ENCODE measurements at places on chromosomes 5 and 9.

- DNase-seq = no peak
Measured at GRCh38 chr9:8447601-8448000, 648.0 kb upstream of the DMAC1 start.

DNA sequence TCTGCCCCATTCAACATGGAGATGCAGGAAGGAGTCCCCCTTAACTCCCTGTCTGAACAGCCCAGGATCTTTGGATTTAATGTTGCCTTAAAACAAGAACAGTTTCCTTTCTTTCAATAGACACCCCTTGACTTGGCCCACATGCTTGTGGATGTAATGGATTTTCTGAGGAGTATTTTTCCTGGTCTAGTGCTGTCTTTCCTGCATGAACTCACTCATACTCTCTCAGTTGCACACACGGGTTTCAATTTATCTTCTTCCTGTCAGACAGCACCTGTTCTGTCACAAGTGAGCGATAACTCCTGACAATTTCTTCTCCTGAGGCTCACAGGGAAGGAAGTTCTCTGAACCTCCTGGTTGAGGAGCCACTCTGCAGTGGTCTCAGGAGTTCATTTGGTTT, 85.1 kb downstream of the ACER2 start:
- DNase-seq = no peak

GRCh38 chr5:78926252-78926651, 58.9 kb downstream of the ARSB start:
- DNase-seq = no peak

GRCh38 chr5:108171759-108172158, 210.1 kb downstream of the FBXL17 start:
- no peak for DNase-seq

DNA sequence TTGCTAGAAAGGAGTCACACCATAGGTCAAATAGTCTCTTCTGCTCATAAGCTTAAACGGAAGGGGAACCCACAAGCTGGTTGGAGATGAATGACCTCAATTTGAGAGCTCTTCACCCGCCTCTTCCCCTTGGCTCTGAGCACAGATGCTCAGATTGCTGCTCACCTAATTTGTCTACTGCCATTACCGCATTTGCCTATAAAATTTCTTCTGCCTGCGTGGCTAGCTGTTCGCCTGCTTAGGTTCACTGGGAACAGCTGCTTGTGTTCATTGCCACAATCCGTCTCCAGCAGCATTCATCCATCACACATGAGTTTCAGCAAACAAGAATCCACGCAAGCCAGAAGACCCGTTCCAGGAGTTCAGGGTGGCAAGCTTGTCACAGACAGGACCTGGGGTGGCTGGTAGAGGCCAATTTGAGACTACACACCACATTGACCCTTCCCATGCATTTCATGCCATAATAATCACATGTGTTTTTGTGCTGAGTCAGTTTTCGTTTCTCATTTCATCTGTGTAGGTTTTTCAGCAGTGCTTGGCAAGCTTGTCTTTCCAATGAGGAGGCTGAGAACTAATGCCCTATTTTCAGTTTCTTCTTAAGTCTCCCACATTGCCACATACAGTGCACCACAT, 50.2 kb upstream of the DNAH5 start:
- DNase-seq = no peak

- peak; percentile 72 for DNase-seq
Measured at GRCh38 chr5:115838885-115839518, 2.4 kb downstream of the ATG12 start.

- DNase-seq = no peak
Measured at GRCh38 chr5:74422671-74423070, 217.9 kb downstream of the ENC1 start.

DNA sequence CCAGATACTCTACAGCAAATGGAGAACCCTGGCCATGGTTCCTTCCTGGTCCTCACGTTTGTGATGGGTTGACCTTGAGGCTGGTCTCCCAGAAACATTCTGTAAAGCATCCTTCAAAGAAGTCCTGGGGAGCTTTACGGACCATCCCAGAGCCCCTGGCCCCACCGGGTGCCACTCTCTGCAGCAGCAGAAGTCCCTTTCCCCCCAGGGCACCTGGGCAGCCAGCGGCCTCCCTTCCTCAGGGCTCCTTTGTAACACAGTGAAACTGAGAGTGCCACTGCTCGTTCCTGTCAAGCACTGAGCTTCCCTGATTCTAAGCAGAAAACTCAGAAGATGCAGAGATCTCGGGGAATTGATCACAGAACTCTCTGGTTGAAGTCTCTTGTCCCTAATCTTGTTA, 104.3 kb downstream of the ENTREP1 start:
- no peak for DNase-seq

GRCh38 chr5:95826949-95827891, 4.7 kb upstream of the GLRX start:
- DNase-seq = no peak

GRCh38 chr5:62341783-62342475, 35.9 kb downstream of the KIF2A start:
- DNase-seq = peak; percentile 32

GRCh38 chr5:164204338-164204946, 699.0 kb downstream of the MAT2B start:
- DNase-seq = no peak

DNA sequence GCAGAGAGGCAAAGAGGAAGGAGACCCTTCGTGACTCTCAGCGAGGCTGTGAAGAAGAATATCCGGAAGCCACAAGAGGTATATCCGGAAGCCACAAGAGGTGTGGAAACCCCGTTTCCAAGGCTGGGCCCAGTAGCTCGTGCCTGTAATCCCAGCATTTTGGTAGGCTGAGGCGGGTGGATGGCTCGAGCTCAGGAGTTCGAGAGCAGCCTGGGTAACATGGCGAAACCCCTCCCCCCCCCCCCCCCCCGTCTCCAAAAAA, 612 bp upstream of the BBLN start:
- DNase-seq = peak; percentile 60

DNA sequence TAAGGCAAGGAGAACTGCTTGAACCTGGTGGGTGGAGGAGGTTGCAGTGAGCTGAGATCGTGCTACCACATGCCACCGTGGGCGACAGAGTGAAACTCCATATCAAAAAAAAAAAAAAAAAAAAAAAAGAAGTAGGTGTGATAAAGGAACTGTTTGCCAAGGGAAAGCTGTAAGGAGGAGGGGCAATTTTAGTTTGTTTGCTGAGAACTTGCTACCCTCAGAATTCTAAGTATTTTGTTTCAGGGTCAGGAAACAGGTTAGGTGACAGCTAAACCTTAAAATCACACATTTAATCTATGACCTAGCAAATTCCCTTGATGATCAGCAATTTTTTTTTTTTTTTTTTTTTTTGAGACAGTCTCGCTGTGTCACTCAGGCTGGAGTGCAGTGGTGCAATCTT, 7.2 kb upstream of the ARRDC3 start:
- DNase-seq = peak; percentile 61

DNA sequence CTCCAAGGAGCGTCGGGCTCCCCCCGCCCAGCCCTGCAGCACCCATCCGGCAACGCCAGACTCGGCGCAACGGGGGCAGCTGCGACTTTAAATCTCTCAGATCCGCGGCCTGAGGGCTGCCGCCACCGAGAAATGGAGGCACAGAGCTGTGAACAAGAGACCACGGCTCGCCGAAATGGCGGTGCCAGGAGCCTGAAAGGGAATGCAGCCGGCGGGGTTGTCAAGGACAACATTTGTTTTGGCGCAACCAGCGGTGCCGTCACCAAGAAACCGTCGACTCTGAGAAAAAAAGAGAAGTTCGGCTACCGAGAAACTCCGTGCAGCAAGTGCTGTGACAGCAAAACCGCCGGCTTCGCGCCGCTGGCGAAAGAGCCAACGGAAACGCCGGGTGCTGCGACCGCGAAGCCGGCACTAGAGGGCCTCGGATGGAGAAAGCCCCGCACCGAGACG, 2.1 kb upstream of the ANXA2R start:
- DNase-seq = peak; percentile 96

DNA sequence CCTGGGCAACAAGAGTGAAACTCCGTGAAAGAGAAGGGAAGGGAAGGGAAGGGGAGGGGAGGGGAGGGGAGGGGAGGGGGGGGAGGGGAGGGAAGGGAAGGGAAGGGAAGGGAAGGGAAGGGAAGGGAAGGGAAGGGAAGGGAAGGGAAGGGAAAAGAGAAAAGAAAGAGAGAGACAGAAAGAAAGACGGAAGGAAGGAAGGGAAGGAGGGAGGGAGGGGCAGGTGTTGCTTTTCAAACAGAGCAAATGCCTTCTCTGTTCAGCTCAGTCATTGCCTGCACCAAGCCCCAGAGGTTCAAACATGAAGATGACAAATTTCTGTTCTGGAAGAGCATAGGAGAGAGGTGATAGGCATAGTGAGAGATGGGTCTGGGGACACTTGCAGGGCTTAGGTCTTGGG, 330.0 kb downstream of the DRD1 start:
- DNase-seq = no peak

GRCh38 chr5:443239-444151, 519 bp downstream of the EXOC3 start:
- DNase-seq = peak; percentile 27

DNA sequence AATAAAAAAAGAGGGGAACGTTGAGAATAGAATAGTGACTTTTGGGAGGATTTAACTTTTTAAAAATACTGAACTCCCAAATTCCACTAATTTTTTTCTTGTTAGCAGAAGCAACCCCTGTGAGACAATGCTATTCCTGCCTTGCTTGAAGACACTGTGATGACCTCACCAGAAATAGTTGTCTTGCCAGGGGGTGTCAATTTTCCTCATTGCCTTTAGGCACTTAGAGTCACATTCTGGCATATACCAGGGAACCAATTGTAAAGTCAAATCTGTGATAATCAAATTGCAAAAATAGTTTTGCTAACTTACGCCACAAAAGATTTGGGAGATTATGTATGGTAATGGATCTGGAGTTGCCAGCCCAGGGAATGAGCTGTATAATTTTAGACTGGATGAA, 42.8 kb upstream of the RPS23 start:
- DNase-seq = no peak

GRCh38 chr9:96033896-96034295, 158.4 kb downstream of the ERCC6L2 start:
- no peak for DNase-seq

DNA sequence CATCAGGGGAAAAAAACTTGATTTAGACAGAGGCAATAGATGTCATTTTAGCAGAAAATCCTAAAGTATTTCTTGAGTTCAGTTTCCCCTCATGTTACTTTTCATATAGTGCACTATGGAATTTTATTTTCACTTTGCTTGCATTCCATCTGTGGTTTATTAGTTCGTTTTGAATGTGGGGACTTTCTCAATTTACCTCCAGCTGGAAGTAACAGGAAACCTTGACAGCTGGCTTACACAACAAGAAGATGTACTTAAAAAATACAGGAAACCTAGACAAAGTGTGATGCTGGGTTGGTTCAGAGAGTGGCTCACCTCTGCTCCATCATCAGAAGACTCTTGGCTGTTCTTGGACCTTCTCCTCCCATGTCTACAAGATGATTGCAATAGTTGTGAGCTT, 567.0 kb downstream of the CETN3 start:
- DNase-seq = no peak

GRCh38 chr9:21579743-21580142, 97.6 kb upstream of the IFNE start:
- no peak for DNase-seq

GRCh38 chr5:124729720-124730359, 16.6 kb downstream of the ZNF608 start:
- no peak for DNase-seq

DNA sequence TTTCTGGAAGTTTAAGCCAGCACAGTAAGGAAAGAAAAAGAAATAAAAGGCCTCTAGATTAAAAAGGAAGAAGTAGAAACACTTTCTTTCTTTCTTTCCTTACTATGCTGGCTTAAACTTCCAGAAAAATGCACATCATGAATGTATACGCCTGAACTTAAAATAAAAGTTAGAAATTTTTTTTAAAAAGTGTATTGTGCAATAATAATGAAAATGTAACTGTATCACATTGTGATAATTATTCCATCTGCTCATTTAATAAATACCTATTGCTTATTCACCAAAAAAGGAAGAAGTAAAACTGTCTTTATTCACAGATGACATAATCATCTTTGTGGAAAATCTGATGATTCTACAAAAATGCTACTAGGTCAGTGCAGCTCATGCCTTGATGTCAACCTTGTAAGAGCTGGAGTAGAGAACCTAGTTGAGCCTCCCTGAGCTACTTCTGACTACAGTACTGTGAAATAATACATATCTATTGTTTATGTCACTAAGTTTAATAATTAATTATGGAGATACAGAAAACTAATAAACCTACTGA, 49.4 kb downstream of the MCTP1 start:
- no peak for DNase-seq

- DNase-seq = no peak
Measured at GRCh38 chr5:10581867-10582511, 18.1 kb downstream of the ANKRD33B start.

DNA sequence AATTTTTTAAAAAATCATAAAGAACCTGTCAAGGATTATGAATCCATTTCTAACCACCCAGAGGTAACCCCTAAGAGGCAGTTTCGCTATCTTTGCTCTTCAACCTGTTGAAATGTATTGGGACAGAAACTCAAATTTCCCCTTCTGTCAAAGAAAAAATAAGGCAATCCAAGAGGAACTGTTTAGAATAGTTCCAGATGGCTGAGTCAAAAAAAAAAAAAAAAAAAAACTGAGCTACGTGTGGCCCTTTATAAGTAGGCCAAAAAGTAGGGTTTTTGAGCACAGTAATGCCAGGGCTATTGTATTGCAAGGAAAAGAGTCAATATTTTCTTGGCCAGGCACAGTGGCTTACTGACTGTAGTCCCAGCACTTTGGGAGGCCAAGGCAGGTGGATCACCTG, 94.9 kb downstream of the RAD23B start:
- no peak for DNase-seq

- no peak for DNase-seq
Measured at GRCh38 chr9:15738011-15738410, 185.2 kb downstream of the CCDC171 start.

GRCh38 chr5:52989781-52990527, 802 bp downstream of the ITGA2 start:
- peak; percentile 28 for DNase-seq

GRCh38 chr5:32308946-32309345, 3.8 kb downstream of the MTMR12 start:
- DNase-seq = no peak

- no peak for DNase-seq
Measured at GRCh38 chr5:109709225-109709624, 19.5 kb downstream of the MAN2A1 start.

DNA sequence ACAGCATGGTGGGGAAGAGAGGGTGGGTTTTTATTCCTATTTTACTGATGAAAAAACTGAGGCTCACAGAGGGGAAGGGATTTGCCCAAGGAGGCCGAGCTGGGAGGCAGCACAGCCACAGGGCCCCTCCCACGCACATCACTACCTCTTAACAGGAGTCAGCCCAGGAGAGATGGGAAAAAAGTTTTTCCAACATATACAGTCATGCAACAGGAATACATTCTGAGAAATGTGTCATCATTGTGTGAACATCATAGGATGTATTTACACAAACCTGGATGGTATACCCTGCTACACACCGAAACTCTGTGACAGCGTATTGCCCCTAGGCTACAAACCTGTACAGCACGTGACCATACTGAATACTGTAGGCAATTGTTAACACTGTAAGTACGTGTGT, 11.6 kb downstream of the TRAF1 start:
- DNase-seq = no peak

- DNase-seq = no peak
Measured at GRCh38 chr5:154367101-154367500, 78.7 kb upstream of the SAP30L start.
